Stimulated activated CD8-positive, alpha-beta memory T cell treated with anti-CD3 and anti-CD28 coated beads, Interleukin-2, amount 100 ng/mL, for 1 hour (primary cell): ENCODE measurements at places on chromosomes 4 and X.

GRCh38 chrX:698206-698605, 67.6 kb downstream of the SHOX start:
- no peak for DNase-seq

GRCh38 chr4:120611092-120611491, 311.4 kb downstream of the PRDM5 start:
- no peak for DNase-seq

- no peak for DNase-seq
These were observed 135.1 kb downstream of the RAPGEF2 start for GRCh38 chr4:159237975-159238374.

DNA sequence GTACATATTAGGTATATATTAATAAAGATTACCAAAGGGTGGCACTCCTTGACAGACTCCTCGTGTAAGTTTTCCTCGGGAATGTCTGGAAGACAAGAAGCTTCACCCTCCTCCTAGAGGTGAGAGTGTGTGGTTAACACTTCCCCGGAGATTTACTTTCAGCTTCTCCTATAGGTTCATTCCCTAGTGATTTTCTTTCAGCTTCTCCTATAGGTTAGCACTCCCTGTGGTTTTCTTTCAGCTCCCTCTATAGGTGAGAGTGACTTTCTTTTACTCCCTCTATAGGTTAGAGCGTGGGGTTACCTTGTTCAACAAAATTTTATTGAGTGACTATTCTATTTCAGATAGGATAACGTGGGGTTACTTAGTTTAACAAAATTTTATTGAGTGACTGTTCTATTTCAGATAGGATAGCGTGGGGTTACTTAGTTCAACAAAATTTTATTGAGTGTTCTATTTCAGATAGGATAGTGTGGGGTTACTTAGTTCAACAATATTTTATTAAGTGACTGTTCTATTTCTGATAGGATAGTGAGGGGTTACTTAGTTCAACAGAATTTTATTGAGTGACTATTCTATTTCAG, 106.0 kb upstream of the PLAC1 start:
- DNase-seq, result no peak

- DNase-seq, result no peak
These were observed 127.4 kb upstream of the FTHL17 start for GRCh38 chrX:31199056-31199839.

GRCh38 chr4:122489061-122489460, 32.5 kb upstream of the IL2 start:
- DNase-seq, result no peak

GRCh38 chr4:113423631-113424030, 337.9 kb downstream of the CAMK2D start:
- DNase-seq, result no peak

DNA sequence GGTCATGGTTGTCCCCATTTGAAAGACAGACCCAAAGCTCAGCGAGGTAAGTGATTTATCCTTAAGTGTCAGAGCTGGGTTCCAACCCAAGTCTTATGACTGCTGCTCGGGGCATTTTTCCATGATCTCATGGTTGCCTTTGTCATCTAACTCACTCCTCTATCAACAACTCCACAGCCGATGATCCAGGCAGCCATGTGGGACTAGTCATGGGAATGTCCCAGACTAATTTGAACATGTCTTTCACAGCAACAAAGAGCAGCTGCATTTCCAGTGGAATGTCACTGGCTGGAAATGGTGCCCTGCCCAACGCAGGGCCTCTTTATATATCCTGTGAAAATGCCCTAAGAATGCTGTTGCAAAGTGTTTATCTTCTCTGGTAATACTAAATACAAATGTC, 284.8 kb upstream of the PPARGC1A start:
- DNase-seq, result no peak

GRCh38 chr4:184568770-184569169, 80.5 kb downstream of the CASP3 start:
- DNase-seq, result no peak

- no peak for DNase-seq
These were observed 42.3 kb downstream of the DKK2 start for GRCh38 chr4:106993827-106994226.

DNA sequence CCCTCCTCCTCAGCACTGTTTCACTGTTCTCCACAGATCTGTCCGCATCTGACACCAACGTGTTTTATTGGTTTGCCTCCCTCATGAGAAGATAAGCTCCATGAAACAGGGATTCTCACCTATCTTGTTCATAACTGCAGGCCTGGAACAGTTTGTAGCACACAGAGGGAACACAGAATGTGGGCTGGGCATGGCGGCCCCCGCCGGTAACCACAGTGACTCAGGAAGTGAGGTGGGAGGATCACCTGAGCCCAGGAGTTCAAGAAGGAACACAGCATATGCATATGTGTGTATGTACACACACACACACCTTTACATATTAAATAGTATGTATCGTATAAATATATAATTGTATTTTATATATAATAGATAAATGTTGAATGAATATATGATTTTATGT, 168.6 kb downstream of the AFAP1 start:
- no peak for DNase-seq

- DNase-seq, result no peak
These were observed 326.7 kb downstream of the MAPK10 start for GRCh38 chr4:86033171-86033570.

DNA sequence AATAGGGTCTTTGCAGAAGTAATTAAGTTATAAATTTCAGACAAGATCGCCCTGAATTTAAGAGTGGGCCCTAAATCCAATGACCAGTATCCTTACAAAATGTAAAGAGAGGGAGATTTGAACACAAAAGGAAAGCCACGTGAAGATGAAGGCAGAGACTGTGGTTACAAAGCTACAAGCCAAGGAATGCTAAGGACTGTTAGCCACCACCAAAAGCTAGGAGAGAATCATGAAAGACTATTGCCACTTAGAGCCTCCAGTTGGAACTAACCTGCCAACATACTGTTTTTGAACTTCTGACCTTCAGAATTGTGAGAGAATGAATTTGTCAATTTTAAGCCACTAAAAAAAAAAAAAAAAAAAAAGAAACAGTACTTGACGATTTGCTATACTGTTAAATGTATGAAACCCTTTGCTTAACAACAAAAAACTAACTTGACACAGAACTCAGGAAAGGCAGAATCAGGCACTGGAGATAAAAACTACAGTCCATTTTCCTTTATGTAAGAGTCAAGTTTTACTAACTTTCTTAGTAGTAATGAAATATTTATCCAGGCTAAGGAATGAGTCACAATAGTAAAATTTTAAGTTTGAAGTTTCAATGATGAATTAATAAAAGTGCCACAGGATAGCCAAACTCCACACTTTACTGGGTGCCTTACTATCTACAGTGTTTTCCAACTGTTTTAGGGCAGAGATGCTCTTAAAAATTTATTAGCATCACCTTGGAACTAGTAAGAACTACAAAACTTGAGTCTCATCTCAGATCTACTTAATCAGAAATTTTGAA, 25.1 kb downstream of the DHX15 start:
- DNase-seq, result no peak

DNA sequence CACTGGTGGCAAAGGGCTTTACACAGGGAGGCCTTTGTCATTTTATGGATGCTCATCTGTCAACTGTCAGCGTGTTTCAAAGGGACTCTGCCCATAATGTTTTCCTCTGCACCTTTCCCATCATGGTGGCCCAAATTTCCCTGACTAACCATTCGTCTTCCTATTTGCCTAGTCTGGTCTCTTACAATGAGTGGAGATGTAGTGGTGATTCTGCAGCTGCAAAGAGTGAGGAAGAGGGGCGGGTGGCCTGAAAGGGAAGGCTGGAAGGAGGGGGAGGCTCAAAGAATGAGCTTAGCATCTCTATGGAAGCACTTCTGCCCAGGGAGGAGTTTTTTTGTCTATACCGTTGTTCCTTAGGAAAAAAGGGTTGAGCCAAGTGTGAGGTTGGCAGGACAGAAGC, 447.5 kb downstream of the NKX6-1 start:
- DNase-seq, result no peak

- DNase-seq, result no peak
These were observed 36.0 kb downstream of the RTL9 start for GRCh38 chrX:110394651-110395050.

- peak; percentile 42 for DNase-seq
These were observed 220.1 kb upstream of the STK26 start for GRCh38 chrX:131802836-131803626.

DNA sequence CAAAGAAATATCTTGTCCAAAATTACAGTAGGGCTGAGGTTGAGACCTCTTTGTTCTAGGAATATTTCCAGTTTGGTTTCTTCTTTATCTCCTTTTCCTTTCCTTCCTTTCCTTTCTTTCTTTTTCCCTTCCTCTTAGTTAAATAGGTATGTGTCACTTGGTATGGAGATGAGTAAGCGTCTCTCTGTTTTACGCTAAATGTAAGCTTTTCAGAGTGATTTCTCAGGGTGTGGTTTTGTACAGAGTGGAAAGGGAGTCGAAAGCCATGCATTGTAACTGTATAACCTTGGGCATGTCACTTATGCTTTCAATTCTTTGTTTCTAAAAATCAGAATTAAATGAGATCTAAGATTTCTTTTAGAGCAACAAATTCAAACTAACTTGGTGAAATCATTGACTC, 54.8 kb downstream of the TLL1 start:
- no peak for DNase-seq
